Fibroblast of lung (primary cell): ENCODE measurements at places on chromosomes 2 and 18.
A peak's percentile ranks its signal among the peaks of the same experiment; 100 is the strongest.

GRCh38 chr2:196131949-196132925 lies 39.1 kb downstream of the STK17B start:
- DNase-seq, result peak; percentile 43

DNA sequence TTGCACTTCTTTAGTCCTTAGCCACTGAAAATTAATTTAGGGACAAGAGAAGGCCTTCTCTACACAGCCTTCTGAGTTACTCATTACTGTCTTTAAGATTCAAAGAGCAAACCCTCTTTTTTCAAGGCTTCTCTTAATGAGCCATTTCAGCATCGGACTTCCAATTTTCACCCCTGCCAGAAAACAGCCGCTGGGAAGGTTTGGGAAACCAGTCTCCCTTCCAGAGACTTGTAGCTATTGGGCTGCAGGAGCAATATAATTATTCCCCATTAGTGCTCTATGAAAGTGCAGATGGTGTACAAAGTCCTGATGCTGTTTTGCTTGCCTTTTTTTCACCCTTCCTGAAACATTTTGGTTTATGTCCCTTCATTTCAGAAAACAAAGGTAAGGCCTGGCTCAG lies 79.3 kb downstream of the GPR39 start:
- DNase-seq, result no peak

- no peak for DNase-seq
These were observed 88.8 kb upstream of the DNMT3A start for GRCh38 chr2:25430556-25430955.

DNA sequence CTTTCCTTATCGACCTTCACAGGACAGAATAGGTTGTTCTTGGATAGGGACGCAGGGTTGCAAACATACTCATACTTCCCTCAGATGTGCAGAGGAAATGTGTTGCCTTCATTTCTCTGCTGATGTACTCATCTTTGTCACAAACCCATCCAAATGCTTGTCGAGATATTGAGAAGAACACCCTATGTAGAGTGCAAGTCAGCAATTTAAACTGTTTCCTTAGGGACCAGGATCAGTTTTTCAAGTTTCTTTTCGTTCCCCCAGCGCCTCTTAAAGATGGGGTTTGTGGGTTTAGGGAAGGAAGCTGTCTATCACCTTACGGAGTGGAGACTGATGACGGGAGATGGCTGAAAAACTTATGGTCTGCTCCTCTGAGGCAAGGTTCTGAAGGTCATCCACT lies 474.2 kb downstream of the EPHA4 start:
- DNase-seq, result no peak

GRCh38 chr2:237723602-237724001 lies 75.0 kb upstream of the RBM44 start:
- DNase-seq, result peak; percentile 51

- DNase-seq, result no peak
These were observed 143.5 kb upstream of the NCK2 start for GRCh38 chr2:105600949-105601794.

DNA sequence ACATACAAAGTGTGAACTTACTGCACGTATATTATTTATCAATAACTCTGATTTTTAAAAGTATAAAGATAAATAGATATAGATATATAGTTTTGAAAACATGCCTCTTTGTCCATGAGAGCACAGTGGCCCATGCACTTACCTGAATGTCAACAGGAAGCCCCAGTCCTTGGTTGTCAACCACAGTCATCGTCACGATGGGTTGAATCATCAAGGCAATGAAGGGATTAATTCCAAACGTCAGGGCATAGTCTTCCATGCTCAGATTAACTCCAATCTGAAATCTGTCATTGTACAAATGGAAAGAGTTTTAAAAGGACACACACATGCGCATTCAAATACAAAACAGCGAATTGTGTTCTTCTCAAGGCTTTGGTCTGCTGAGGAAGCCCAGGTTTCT lies 15.5 kb downstream of the SCYGR4 start:
- DNase-seq, result no peak

DNA sequence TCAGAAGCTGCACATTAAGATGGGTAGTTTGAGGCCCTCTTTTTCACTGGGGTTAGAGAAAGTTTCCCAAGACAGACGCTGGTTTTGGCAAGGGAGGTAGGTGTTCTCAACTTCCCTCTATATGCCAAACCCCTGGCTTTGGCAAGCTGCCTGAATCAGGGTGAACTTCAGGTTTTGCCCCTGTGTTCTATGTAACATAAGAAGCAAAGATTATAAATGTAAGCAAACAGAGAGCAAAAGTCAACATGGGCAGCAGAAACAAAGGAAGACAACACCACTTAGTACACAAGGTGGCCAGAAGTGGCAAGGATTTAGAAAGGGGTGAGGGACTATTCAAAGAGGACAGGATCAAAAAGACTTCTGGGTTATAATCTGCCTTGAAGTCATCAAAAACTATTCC lies 70.5 kb upstream of the TFCP2L1 start:
- DNase-seq, result no peak

DNA sequence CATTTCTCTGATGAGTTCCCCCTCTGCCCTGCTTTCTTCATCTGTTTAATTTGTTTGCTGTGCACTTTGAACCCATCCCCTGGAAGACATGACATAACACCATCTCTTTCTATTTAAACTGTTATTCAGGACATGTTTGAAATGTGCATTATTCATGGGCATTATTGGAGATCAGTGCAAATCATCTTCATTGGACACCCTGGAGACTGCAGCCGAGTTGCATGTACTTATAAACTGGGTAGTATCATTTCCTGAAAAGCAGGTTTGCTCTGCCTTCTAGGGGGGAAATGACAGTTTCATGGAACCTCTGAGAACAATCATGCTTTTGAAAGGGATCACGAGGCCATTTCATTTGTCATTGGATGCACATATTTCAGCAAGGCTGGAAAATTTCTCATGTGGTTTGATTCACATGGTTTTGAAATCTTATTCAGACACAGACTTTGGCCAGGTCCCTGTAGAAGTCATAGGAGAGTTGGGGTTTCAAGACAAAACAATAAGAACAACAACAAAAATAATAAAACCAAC lies 462.8 kb upstream of the MEX3C start:
- DNase-seq, result no peak

GRCh38 chr2:191486584-191487320 lies 191.2 kb upstream of the NABP1 start:
- peak; percentile 93 for DNase-seq

DNA sequence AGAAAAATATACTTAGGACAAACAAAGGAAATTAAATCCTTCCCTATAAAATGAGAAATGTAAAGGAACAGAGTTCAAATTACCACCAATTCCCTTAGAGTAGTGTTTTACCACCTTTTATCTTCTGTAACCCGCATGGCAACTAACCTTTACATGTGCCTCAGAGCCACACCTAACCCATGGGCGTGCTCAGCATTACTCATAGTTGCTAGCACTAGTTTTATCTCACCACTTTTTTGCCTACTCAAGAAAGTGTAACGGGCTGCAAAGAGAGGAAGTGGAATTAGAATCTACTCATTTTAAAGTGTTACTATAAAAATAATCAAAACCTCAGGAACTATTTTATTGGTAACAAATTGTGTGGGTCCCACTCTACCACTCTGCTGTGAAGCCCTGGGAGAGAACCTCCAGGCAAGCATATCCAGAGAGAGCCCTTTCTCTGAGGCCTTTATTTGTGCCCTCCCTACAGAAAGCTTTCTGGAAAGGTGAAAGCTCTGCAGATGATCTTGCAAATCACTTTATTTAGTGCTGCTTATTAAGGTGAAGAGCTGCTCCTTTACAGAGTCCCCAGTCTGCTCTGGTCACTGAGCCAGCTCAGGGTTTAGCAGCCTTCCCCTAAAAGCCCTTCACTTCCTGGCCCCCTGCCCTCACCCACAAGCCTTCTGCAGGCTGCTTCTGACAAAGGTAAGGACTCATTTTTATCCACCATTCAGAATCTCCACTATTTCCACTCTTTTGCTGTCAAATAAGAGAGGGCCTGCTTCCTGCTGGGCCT lies 98.8 kb downstream of the TRABD2A start:
- DNase-seq, result no peak

GRCh38 chr2:112758711-112759110 lies 5.7 kb downstream of the CKAP2L start:
- peak; percentile 32 for DNase-seq
